ENCODE measurements at places on chromosomes 6 and 20. TPM values are rescaled to one million over a fixed set of nuclear protein-coding genes. Genes with fewer than 3 reads are reported as not detected.

- H3K36me3 ChIP-seq: no peaks in the 10 kb centered on the region
- no peak for DNase-seq
- H3K4me3 ChIP-seq: no peak overlapping the region
- no peaks in the 10 kb centered on the region for H3K4me1 ChIP-seq
- no peaks in the 10 kb centered on the region for H3K27me3 ChIP-seq
Observed at GRCh38 chr20:23433628-23434027, 5.9 kb upstream of the CSTL1 start.

The PDYN gene
- total RNA-seq: not detected

- H3K36me3 ChIP-seq: no peaks in the 10 kb centered on the region
- H3K4me1 ChIP-seq: no peaks in the 10 kb centered on the region
- H3K27me3 ChIP-seq: no peaks in the 10 kb centered on the region
- no peak overlapping the region for H3K4me3 ChIP-seq
Observed at GRCh38 chr6:4967301-4968030, 36.4 kb downstream of the RPP40 start.

The ZNF391 gene
- 4.6 TPM for total RNA-seq

DNA sequence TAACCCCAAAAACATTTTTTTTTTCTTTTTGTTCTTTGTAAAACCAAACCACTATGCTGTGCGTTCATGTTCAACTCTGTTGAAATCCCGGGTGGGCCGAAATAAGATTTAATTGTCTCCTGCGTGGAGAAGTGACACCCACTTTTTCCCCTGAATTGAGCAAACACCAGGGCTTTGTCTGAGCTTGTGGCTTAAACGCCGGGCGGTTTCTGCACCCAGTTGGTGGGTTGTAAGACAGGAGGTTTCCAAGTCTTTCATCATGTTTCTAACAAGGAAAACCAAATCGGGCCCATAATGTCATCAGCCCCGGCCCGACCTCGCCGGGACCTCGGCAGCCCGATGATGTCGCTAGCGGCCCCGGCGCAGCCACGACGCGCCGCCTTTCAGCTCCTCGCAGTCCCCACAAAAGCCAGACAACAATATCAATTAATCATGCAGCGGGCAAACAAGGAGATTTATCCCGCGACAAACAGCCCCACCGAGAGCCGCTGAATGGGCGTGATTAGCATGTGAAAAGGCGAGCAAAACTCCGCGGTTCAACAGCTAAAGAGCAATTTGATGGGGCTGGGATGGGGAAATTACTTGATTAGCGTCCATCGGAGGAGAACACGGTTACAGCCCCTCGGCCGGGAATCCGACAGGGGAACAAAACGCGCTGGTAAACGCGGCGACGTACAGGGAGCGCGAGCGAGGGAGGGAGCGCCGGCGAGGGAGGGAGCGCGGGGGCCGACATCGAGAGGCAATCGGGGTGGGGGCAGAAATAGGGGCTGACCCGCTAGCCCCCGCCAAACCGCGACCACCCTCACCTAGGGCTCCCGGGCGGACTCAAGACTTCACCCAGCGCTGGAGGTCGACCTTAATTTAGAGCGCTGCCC, 5.3 kb downstream of the LINC00237 start:
- no peaks in the 10 kb centered on the region for H3K4me1 ChIP-seq
- peak overlapping the region; percentile 44 for H3K4me3 ChIP-seq
- no peak for DNase-seq
- no peak overlapping the region for H3K27ac ChIP-seq
- no peaks in the 10 kb centered on the region for H3K36me3 ChIP-seq

GRCh38 chr6:143110572-143110971, 49.9 kb downstream of the AIG1 start:
- DNase-seq: no peak
- no peak overlapping the region for H3K27ac ChIP-seq
- no peaks in the 10 kb centered on the region for H3K27me3 ChIP-seq
- H3K4me3 ChIP-seq: no peak overlapping the region
- H3K36me3 ChIP-seq: no peaks in the 10 kb centered on the region

The CST1 gene
- not detected for total RNA-seq

DNA sequence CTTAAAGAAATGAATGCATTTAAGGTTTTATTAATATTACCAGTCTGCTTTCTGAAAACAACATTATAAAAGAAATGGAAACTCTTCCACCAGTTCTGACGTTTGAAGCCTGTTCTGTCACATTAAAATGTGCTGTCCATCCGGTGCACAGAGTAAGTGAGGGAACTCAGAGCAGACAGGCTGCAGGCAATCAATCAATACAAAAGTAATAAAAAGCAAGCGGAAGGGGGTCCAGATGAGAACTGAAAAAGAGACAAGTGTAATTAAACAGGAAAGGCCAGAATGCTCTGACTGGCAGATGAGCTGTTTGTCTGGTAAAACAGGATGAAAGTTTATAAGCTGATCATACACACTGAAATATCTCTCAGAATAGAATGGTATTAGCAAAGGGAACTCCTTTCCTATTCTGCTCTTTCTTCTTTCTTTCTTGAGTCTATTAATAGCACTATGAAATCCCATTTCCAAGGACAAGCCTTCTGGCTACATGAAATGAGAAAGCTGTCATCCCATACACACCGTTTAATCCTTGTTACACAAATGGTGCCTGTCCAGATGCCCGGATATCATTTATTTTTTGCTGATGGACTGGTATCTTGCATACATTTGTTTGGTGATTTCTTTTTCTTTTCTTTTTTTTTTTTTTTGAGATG, 94.3 kb downstream of the RAMACL start:
- H3K4me1 ChIP-seq: no peaks in the 10 kb centered on the region
- no peak for DNase-seq
- no peaks in the 10 kb centered on the region for H3K36me3 ChIP-seq
- no peaks in the 10 kb centered on the region for H3K27me3 ChIP-seq
- H3K4me3 ChIP-seq: no peak overlapping the region

DNA sequence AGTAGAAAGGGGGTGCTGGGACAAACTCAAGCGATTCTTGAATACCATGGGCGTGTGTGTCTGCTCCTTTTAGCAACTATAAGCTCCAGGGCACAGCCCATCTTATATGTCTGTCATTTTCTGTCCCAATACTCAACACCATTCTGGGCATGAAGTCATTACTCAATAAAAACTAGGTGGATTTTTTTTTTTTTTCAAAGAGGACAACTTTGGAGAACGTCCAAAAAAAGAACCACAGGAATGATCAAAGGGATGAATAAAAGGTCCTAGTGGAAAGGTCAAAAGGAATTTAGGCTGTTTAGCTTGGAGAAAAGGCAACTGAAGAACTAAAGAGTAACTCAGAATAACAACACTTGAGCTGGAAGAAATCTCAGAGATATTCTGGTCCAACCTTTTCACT, 24.4 kb downstream of the UQCC1 start:
- H3K36me3 ChIP-seq: no peaks in the 10 kb centered on the region
- H3K27ac ChIP-seq: no peak overlapping the region
- H3K4me3 ChIP-seq: no peak overlapping the region
- DNase-seq: no peak

DNA sequence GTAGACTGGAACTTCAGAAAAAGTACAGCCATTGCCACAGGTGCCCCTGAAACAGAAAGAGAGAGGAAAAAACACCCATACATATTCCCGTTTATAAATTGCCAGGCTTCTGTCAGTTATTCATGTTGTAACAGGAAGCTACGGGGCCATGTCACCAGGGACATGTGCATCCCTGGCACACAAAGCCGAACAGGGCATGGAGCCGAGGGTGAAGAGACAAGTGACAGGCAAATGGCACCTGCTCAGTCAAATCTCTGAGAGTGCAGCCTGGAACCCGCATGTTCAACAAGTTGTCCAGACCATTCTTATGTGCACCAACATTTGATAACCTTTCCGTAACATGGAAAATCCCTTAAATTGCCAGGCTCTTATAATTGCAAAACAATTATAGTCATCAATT, 740.7 kb downstream of the KIF16B start:
- no peaks in the 10 kb centered on the region for H3K36me3 ChIP-seq
- DNase-seq: no peak

The RAB44 gene
- not detected for total RNA-seq

DNA sequence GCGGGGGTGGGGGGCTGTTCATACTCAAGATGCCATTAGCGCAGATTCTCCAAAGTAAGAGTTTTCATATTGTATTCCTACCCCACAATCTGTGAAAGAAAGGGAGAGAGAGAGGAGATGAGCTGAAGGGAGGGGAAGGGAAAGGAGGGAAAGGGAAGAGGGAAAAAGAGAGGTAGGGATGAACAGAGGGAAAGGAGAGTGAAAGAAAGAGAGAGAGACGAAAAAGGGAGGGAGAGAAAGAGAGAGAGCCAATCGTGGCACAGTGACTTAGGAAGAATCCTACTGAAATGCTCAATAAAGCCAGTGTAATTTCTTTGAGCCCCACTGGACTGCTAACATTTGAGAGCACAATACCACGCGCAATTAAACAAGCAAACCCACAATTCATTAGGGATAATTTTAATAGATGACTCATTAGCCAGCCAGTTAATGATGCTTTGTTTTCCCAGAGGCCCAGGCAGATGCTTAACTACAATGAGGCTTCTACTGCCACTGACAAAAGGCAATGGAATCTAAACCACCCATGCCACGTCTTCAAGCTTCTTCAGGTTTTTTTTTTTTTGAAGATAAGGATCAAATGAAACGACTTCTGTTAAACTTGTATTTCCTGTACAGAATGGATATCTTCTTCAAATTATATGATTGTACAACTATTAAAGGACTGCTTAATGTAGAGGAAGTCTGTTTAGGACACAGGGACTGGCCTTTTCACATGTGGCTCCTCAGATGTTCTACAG, 306.8 kb downstream of the FOXC1 start:
- H3K27ac ChIP-seq: no peak overlapping the region
- H3K27me3 ChIP-seq: no peaks in the 10 kb centered on the region
- DNase-seq: no peak
- no peaks in the 10 kb centered on the region for H3K36me3 ChIP-seq
- no peak overlapping the region for H3K4me3 ChIP-seq
- no peaks in the 10 kb centered on the region for H3K4me1 ChIP-seq

GRCh38 chr20:56985066-56985685, 281.3 kb downstream of the BMP7 start:
- H3K27ac ChIP-seq: no peak overlapping the region
- H3K4me1 ChIP-seq: no peaks in the 10 kb centered on the region
- H3K4me3 ChIP-seq: no peak overlapping the region
- DNase-seq: no peak

- no peak overlapping the region for H3K27ac ChIP-seq
- DNase-seq: peak; percentile 25
- no peaks in the 10 kb centered on the region for H3K4me1 ChIP-seq
- H3K27me3 ChIP-seq: no peaks in the 10 kb centered on the region
Observed at GRCh38 chr20:38139977-38140753, 24.9 kb downstream of the TGM2 start.

GRCh38 chr6:124033501-124033900, 229.8 kb downstream of the NKAIN2 start:
- no peak for DNase-seq
- H3K27me3 ChIP-seq: no peaks in the 10 kb centered on the region
- no peak overlapping the region for H3K4me3 ChIP-seq
- H3K36me3 ChIP-seq: no peaks in the 10 kb centered on the region
- no peaks in the 10 kb centered on the region for H3K4me1 ChIP-seq
- no peak overlapping the region for H3K27ac ChIP-seq

DNA sequence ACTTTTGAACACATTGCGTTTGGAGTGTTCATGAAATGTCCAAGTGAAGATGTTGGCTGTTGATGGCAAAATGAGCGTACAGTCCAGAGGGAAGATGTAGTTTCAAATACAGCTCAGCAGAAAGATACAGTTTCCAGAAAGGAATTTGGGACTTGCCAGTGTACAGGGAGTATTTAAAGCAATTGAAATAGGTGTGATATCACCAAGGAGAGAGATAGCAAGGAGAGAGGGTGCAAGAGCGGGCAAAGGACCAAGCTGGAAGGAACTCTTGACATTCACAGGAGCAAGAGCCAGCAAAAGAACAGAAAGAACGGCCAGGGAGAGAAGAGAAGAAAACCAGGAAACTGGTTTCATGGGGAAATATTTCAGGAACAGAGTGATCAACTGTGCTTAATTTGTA, 47.8 kb downstream of the CARMIL1 start:
- H3K4me1 ChIP-seq: no peaks in the 10 kb centered on the region
- H3K27me3 ChIP-seq: no peaks in the 10 kb centered on the region
- DNase-seq: no peak
- no peak overlapping the region for H3K4me3 ChIP-seq

GRCh38 chr6:105058846-105059245, 101.9 kb downstream of the LIN28B start:
- no peaks in the 10 kb centered on the region for H3K36me3 ChIP-seq
- H3K4me1 ChIP-seq: no peaks in the 10 kb centered on the region
- H3K4me3 ChIP-seq: no peak overlapping the region
- no peaks in the 10 kb centered on the region for H3K27me3 ChIP-seq

- no peak overlapping the region for H3K4me3 ChIP-seq
- H3K27ac ChIP-seq: no peak overlapping the region
- no peak for DNase-seq
- H3K4me1 ChIP-seq: no peaks in the 10 kb centered on the region
- H3K36me3 ChIP-seq: no peaks in the 10 kb centered on the region
- H3K27me3 ChIP-seq: no peaks in the 10 kb centered on the region
Observed at GRCh38 chr6:46961232-46961631, 39.5 kb upstream of the ADGRF5 start.

- H3K4me1 ChIP-seq: no peaks in the 10 kb centered on the region
- no peak overlapping the region for H3K27ac ChIP-seq
- DNase-seq: no peak
- H3K4me3 ChIP-seq: no peak overlapping the region
- H3K27me3 ChIP-seq: no peaks in the 10 kb centered on the region
- no peaks in the 10 kb centered on the region for H3K36me3 ChIP-seq
Observed at GRCh38 chr20:45576995-45577394, 2.1 kb downstream of the WFDC8 start.

The TGM3 gene
- total RNA-seq: not detected

DNA sequence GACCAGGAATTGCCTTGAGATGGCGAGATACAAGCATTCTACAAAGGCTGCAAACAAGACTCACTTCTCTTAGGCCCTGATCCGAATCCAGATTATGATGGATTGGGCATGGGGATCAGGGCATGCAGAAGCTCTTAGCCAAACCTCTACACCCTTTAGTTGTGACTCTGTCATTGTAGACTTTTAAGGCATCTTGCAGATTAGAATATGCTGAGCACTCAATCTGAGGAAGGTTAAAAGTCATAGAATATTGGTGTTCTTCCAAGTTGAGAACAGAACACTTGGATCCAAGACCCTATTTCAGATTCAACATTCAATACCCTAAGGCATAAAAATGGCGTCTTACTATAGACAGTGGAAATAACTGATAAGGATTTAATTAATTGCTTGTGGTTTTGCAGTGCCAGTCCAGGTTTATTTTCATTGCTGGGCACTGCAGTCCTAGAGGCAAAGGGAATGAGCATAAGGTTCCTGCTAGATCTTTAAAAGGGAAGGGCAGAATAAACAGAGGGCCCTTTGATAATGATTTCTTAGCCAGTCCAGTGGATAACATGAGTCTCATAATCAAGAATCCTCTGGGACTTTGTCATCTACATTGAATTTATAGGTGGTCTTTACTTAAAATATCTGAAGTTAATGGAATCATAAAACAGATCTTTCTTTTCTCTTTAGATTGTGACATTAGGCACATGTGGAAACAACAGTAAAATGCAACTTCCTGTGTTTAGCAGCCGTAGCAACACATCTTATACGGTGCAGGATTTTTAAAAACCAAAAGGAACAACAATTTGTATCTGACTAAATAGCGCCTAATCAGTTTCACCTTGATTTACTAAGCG, 17.6 kb downstream of the PHACTR2 start:
- H3K27ac ChIP-seq: peak overlapping the region; percentile 56
- no peak overlapping the region for H3K4me3 ChIP-seq
- no peaks in the 10 kb centered on the region for H3K27me3 ChIP-seq
- H3K36me3 ChIP-seq: no peaks in the 10 kb centered on the region

- no peaks in the 10 kb centered on the region for H3K36me3 ChIP-seq
- peaks cover 15% of the 10 kb centered on the region for H3K4me1 ChIP-seq
- no peak for DNase-seq
- H3K27ac ChIP-seq: no peak overlapping the region
- no peaks in the 10 kb centered on the region for H3K27me3 ChIP-seq
Observed at GRCh38 chr6:52371656-52372191, 9.8 kb downstream of the PAQR8 start.

Measured in sigmoid colon (tissue), 7 donors.